Omental fat pad (tissue), 4 donors: ENCODE measurements at places on chromosomes 3 and 15. TPM values are rescaled to one million over a fixed set of nuclear protein-coding genes. Genes with fewer than 3 reads are reported as not detected.
A peak's percentile ranks its signal among the peaks of the same experiment; 100 is the strongest.

DNA sequence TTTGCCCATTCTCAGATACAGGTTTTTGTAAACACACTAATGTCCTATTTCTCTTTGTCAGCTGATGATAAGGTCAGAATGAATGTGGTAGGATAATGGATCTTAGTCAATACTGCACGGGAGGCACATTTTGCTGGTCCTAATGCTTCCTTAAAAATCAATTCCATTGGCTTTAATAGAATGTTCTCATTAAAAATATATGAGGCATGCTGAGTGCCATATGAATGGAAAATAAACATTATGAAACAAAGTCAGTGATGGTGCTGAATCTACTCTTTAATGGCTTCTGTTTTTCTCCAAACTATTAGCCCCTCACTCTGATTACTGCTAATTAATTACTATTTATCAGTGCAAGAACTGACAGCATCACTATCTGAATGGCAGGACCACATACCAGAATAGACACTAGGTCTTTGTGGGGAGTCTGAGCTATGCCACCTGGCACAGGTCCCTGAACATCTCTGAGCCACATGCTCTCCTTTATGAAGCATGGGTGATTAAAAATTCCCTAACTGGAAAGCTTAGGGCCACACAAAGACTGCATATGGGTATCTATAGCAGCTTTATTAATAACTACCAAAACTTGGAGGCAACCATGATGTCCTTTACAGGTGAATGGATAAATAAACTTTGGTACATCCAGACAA is 278.9 kb downstream of the MEX3B start:
- DNase-seq: no peak

KLF15 gene
- total RNA-seq: 55.1 TPM

GRCh38 chr3:53506110-53506762 is 11.8 kb downstream of the CACNA1D start:
- no peak for DNase-seq

IL17RB gene
- not detected for total RNA-seq

DNA sequence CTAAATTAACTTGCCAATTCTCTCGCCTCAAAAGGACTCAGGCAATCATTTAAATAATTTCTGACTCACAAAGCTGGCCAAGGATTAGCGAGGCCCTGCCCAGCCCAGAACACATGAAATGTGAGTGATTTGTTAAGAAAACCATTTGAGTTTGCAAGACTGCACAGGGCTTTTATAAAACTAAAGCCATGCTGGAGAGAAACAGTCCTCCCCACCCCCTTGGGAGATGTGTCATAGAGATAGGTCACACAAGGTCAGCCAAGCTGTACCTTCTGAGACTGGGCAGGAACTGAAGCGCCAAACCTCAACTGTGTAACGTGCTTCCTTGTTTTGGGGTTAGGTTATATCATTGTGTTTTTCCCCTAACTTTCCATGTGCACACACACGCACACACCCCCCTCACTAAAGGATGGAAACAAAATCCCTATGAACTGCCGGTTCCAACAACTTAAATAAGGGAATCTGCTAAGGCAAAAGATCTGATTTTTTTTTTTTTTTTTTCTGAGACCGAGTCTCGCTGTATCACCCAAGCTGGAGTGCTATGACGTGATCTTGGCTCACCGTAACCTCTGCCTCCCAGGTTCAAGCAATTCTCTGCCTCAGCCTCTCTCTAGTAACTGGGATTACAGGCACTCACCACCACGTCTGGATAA is 8.1 kb downstream of the SPATA12 start:
- DNase-seq: no peak

DNA sequence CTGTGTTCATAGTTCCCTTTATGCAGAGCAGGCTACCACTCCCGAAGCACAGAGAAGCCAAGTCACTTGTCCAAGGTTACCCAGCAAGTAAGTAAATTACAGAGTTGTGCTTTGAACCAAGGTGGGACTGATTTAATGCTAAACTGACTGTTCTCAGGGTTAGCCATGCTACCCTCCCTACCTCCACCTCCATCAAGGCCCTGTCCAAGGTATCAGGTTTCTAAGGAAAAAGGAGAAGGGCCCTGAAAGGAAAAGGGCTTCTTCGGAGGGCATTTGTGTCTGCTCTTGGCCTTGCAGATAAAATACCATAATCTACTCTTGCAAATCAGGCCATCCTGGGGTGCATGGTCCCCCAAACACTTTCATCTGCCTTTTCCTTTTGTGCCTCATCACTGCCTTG is 288.1 kb upstream of the LRRFIP2 start:
- DNase-seq: no peak

GRCh38 chr15:37056177-37057121 is 43.9 kb downstream of the MEIS2 start:
- DNase-seq: no peak

SLC24A5 gene
- not detected for total RNA-seq

DNA sequence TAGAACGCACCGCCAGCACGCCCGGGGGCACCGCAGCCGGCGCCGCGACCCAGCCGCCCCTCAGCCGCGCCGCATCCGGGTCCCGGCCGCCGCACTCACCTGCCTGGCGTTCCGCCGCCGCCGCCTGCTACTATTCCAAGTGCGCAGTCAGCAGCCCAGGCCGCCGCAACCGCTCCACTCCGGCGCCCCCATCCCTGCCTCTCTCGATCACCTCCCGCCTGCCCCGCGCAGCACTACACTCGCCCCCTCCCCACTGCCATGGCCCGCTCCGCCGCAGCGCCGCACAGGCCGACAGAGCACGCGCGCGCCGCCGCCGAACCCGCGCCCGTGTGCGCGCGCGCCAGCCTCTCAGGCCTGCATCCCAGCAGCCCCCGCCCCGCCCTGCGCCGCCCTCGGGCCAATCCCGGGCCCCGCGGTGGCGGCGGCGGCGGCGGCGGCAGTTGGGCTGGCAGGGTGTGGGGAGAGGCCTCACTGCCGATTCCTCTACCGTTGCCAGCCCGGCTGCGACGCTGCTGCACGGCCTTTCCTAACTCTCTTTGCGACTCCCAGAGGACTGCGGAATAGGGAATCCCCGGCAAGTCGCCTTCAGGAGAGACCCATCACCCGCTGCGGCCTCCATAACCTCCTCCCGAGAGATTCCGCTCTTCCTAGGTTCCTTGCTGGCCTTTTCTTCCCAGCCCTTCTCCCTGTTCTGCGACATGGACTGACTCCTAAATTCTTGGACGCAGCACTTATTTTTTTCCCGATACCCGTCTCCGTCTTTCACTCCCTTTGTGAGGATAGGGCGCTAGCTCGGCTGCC is at the start of gene PIK3CB:
TSS of gene PIK3CB (minus strand) at position 333 of the 801 bp plus-strand sequence. CDS start 75,585 bp downstream, outside the sequence.
- peak; percentile 27 for DNase-seq

ACAN gene
- total RNA-seq: not detected

RBP2 gene
- not detected for total RNA-seq

GRCh38 chr15:89364341-89364740 is 29.7 kb upstream of the POLG start:
- DNase-seq: no peak

GNL3 gene
- total RNA-seq: 83.2 TPM

GRCh38 chr3:49623071-49623470 is 51.1 kb upstream of the APEH start:
- no peak for DNase-seq

DNA sequence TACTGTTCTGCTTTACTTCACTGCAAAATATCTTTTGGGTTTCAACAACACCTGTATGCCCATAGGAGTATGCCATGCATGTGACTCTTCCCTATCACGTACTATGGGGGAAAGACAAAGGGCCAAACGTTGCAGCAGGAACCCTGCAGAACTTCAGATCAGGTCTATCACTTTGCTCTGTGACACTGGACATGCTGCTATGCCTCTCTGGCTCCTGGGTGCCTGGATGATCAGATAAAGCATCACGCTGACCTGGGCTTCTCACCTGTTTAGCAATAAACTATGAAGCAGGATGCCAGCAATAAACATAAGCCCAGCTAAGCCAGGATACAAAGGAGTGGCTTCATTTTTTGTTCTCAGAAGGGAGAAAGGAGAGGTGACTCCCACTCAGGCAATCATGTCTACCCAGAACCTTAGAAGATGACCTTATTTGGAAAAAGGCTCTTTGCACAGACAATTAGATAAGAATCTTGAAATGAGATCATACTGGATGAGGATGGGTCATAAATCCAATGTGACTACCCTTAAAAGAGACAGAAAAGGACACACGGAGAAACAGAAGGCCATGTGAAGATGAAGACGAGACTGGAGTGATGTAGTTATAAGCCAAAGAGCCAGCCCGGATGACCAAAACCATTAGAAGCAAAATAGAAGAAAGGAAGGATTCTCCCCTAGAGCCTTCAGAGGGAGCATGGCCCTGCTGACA is 19.3 kb downstream of the POMGNT2 start:
- DNase-seq: no peak

DNA sequence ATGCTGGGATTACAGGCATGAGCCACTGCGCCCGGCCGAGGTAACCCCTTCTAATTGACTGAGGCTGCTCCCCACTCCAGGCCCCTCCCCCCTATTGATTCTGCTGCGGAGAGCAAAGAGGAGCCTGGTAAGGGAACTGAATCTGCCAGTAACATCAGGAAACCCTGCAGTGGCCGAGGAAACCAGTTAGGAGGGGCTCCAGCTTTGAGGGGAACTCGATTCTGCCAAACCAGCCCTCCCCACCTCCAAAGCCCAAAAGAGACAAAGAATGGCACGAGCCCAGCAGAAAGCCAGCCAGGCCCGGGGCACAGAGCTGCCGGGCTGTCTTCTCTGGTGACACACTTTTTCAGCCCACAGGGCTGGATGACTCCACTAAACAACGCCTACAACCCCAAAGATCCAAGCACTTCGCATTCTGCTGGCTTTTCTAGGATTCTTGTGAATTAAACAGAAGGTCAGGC is 15.0 kb upstream of the ACAD9 start:
- DNase-seq: no peak

SNAPC5 gene
- 26.8 TPM for total RNA-seq

DNA sequence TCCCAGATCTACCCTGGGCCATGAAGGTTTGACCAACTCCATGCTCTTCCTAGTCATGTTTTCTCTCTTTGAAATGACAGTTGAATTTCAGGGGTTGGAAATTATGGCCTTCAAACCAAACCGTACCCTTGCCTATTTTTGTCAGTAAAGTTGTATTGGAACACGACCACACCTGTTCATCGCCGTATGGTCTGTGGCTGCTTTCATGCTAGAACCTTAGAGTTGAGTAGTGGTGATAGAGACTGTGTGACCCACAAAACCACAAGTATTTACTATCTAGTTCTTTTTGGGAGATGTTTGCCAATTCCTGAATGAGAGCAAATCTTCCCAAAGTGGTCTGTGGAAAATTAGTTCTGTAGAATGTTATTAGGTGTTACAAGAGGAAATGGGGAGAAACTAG is 24.0 kb upstream of the STARD5 start:
- no peak for DNase-seq
